ENCODE measurements at places on chromosomes 16 and 17.

GRCh38 chr16:57509231-57509923 lies 23.1 kb upstream of the DOK4 start:
- DNase-seq: no peak

GRCh38 chr17:82518826-82519810 lies at the start of gene FOXK2:
Gene FOXK2 (plus strand): TSS chr17:82519732. CDS start chr17:82519889, 157 bp downstream.
- peak; percentile 90 for DNase-seq

- DNase-seq: no peak
Observed at GRCh38 chr16:75022567-75022966, 23.7 kb downstream of the ZNRF1 start.

GRCh38 chr16:10571354-10571753 lies 9.0 kb downstream of the EMP2 start:
- DNase-seq: no peak

DNA sequence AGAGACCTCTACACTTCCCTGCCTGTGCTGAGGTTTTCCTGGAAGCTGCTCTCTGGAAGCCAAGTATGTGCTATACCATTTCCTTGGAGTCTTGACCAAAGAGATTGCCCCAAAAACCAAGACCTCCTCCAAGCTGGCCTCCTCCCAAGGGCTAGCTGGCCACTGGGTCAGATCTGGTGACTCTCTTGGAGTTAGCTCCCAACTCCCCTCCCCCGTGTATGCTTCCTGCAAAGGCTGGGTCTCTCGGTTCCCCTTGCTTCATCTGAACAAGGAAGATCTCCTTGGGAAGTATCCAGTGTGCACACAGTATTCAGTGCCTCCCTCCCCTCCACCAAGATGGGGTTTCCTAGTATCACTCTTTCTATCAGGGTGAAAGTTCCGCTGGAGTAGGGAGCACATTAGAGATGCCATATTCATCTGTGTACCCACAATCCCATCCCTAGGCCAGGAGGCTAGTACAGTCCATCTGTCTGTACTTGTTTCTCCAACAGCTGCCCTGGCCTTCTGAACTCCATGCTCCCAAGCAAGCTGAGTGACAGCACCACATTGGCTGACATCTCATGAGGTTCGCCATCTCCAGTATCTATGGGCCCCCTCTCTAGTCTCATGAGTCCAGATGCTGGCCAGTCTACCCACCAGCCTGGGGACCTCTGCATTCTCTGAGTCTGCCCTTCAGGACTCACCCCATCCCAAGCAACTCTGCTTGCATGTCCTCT lies 3.2 kb downstream of the GAS7 start:
- DNase-seq: no peak

- DNase-seq: no peak
Observed at GRCh38 chr17:38852771-38853291, 690 bp downstream of the RPL23 start.

DNA sequence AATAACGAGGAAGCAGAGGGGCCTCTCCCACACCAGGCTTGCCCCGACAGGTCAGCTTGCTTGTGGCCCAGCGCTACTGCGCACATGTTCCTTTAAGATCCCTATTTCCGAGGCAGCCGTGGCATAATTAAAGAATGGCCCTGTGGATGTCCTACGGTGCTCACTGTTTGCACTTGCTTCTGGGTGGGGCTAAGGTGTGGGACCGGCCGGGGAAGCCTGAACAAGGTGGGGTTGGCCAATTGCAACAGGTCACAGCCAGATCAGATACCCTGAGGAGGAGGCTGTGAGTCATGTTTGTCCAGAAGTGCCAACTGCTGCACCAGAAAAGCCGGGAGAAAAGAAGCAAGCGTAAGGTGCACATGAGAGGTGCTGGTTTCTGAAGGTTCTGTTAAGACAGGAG lies 158.5 kb upstream of the CACNG5 start:
- no peak for DNase-seq

GRCh38 chr16:67477960-67478554 lies 2.9 kb downstream of the ATP6V0D1 start:
- no peak for DNase-seq

GRCh38 chr17:66272811-66273585 lies 29.4 kb upstream of the PRKCA start:
- DNase-seq: peak; percentile 96

GRCh38 chr17:18993905-18994526 lies 10.5 kb downstream of the FAM83G start:
- no peak for DNase-seq

DNA sequence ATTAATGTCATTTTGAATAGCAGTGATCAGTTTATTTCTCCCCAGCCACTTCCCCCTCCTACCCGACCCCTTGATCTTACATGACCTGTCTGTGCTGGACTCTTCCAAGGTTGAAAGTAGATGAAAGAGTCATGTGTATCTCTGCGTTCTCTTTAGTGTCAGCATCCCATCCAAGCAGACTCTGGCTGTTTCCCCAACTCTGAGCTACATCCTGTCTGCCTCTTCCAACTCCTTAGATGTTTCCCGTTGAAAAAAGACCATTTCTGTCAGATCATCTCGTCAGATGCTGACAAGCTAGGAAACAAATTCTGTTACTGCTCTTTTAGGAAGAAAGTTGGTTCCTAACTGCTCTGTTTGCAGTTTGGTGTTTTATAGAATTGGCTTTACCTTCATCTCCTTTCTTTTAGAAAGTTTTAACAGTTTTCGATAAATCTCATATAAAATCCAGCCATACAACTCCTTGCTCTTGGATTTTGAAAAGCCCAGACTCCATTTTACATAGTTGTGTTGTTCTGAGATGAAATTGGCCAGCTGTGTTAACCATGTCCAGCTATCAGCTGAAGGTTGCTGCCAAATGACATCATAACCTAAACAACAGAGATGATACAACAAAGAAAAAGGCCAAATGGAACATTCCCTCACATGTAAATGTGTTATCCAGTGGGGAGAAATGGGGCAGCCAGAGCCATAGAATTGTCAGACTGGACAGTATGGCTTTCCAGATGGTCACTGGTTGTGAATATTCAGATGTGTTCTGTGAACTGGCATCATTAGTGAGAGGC lies 43.5 kb downstream of the CYB561 start:
- DNase-seq: no peak

- no peak for DNase-seq
Observed at GRCh38 chr16:6835941-6836340, 496.7 kb upstream of the RBFOX1 start.

GRCh38 chr16:73212431-73212830 lies 164.5 kb upstream of the ZFHX3 start:
- DNase-seq: no peak

- DNase-seq: no peak
Observed at GRCh38 chr17:66313325-66313724, 10.9 kb downstream of the PRKCA start.

DNA sequence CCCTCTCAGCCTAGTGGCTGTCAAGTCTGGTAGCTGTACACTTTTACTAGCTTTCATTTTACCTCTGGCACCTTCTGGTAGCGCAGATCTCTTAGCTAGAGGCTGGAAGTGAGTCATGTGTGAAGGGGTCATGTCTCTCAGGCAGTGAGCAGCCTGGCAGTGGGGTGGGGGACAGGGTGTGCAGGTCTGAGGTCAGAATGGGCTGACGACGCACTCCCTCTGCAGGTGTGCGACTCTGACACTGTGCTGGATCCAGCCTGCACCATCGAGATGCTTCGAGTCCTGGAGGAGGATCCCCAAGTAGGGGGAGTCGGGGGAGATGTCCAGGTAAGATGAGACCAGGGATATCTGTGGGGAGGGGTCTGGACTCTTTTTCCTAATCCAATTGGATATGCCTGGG lies 7.8 kb downstream of the HAS3 start:
- no peak for DNase-seq

DNA sequence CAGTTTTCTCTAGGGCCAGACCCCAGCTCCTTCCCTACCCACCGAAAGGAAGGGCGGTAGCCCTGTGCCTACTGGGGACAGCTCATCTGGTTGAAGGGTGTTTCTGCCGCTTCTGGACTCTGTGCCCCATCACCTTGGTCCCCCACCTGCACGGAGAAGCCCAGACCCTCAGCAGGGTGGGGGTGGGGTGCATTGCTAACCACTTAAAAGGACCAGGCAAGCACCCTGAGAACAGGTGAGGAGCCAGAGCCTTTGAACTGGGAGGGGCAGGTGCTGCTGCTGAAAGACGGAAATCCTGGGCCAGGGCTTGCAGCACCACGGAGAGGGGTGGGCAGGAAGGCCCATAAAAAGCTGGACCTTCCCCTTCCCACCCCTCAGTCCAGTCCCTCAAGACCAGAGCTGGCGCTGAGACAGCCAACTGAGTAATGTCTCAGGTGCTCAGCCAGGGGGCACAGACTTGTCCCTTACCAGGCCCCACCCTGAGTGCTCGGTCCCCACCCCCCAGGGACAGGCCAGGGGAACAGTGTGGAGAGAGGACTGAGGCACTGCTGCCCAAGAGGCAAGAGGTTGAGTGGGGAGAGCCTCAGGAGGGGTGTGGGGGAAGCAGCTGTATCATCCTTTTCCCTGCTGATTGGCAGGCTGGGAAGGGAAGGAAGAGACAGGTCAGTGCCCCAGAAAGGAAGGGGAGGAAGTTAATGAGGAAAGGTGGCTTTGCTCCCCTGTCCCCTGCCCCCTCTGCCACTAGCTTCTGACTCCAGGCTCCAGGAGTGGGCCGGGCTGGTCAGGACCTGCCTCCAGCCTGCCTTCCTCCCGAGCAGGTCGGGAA lies 10.9 kb upstream of the SP2 start:
- no peak for DNase-seq

DNA sequence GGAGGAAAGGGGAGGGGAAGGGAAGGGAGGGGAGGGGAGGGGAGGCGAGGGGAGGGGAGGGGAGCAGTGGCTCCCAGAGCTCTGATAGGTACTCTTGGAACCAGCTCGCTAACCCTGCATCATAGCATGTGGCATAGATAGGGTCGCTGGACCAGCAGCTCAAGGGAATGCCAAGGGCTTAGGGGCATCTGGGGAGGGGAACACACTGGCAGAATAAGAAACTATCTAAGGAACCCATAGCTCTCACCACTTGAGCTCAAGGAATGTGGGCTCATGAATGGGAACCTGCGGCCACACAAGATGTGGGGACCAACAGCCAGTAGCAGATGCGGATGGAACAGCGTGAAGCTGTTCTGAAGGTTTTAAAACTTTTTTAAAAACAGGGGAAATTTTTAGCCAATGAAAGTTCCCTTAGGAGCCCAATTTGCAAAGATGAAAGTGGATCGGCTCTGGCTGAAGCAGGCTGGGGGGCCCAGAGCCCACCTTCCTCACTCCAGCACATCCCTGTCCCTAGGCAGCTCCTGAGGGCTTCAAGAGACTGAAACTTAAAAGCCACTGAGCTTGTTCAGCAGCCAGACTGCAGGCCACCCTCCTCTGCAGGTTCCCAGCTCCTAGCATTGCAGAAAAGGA lies 46.9 kb downstream of the PIMREG start:
- DNase-seq: no peak
